ENCODE measurements at places on chromosomes 1 and 21.
A peak's percentile ranks its signal among the peaks of the same experiment; 100 is the strongest.

- no peak for DNase-seq
Observed at GRCh38 chr1:202187041-202187671, 6.4 kb upstream of the LGR6 start.

DNA sequence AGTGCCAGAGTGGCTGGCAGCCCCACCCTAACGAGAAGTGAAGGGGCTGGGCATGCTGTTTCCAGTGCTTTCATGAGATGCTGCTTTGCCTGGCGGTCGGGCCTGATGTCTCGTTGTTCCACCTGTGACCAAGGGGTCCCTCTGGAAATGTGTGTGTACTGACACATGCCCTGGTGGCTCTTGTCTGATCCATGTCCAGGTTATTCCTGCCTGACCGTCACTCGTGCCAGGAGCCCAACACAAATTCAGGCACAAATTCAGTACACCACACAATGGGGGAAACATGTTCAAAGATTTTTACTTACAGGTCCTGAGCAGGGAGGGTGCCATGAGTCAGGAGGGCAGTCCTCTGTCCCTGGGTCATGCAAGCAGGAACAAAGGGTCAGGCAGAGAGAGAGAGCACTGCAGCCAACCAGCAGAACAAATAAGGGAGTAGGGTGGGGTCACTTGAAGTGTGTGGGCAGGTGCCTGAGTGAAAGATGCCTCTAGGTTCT, 76.3 kb downstream of the ADARB1 start:
- no peak for DNase-seq

DNA sequence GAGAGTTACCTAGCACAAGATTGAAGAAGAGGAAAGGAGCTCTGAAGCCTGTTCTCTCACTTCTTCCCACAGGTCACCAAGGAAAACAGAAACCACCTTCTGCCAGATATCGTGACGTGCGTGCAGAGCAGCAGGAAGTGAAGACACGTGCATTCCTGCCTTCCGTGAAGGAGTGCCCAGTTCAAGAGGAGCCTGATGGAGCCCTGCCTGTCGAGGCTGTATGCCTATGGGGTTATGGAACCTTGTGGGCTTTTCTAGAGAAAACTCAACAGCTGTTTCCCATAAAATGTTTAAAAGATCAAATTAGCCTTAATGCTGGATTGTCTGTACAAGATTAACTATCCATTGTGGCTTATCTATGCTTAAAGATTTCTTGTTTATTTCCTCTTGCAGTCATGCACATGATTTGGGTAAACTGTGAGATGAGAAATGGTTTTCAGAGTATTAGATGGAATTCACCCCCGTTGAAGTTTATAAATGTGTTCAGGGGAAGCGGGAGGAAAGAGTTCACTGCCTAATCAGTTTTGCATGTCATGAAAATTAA, 27.8 kb downstream of the NTPCR start:
- DNase-seq: no peak

- peak; percentile 81 for DNase-seq
Observed at GRCh38 chr1:155086128-155086741, 7.6 kb downstream of the EFNA3 start.

- no peak for DNase-seq
Observed at GRCh38 chr1:163596541-163597258, 274.9 kb downstream of the NUF2 start.

- peak; percentile 51 for DNase-seq
Observed at GRCh38 chr1:93180723-93181613, at the start of gene CCDC18. TSS of gene CCDC18 (plus strand) at chr1:93180724. CDS start at chr1:93183362, 2,638 bp downstream.

DNA sequence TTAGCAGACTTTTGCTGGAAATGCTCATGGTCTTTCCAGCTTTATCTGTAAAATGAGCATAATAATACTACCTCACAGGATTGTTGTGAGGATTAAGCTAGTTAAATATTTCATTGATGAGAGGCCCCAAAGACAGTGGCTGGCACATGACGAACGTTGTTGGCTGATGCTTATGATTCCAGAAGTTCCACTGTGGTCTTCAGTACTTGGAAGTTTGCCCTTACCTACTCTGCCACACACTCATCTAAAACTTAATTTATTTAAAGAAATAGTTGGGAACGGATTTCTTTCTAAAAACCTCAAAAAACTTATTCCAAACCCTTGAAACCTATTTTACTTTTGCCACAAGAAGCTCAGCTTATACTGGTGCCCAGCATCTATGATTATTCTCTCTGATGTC, 170.7 kb downstream of the DHRS3 start:
- DNase-seq: no peak

GRCh38 chr1:9363061-9363471, 70.4 kb downstream of the SPSB1 start:
- no peak for DNase-seq

DNA sequence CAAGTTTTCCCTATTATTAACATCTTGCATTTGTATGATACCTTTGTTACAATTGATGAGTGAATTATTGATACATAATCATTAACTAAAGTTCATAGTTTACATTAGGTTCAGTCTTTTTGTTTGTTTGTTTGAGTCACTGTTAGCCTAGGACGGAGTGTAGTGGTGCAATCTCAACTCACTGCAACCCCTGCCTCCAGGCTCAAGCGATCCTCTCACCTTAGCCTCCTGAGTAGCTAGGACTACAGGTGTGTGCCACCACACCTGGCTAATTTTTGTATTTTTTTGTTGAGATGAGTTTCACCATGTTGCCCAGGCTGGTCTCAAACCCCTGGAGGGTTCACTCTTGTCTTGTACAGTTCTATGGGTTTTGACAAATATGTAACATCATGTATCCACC, 33.9 kb upstream of the PGM1 start:
- no peak for DNase-seq

DNA sequence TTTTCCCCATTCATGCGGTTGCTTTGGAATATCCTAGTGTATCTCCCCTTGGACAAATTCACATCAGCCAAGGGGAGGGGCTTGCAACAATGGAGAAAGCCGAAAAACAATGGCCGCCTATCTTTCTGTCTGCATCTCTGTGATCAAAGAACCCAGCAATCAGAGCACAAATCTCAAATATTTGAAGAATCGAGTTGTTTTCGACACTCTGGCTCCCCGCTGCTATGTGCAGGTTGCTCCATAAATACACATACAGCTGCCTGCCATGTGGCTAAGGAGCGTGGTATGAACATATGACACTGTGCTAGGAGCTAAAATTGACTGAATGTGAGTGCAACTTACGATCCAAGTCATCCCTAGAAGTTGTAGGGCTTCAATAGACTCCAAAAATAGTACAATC, 8.5 kb downstream of the CFHR4 start:
- DNase-seq: no peak

DNA sequence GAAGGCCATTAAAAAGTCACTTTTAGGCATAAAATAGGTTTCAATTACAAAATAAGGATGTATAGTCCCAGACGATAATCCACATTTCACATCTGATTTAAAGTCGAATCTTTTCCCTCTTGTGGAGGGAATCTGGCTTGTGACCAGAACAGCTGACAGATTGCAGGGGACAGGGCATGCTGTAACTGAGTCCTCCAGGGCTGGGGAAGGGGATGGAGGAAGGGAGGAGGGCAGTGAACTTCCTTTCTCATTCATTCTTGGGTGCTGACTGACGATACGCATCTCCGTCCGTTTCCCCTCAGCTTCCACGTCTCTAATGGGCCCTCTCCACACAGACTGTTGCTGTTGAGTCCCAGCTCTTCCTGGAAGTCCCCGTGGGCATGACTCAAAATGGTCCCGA, 108.1 kb upstream of the CSF3R start:
- no peak for DNase-seq

GRCh38 chr1:163877016-163877415, 555.3 kb downstream of the NUF2 start:
- no peak for DNase-seq

DNA sequence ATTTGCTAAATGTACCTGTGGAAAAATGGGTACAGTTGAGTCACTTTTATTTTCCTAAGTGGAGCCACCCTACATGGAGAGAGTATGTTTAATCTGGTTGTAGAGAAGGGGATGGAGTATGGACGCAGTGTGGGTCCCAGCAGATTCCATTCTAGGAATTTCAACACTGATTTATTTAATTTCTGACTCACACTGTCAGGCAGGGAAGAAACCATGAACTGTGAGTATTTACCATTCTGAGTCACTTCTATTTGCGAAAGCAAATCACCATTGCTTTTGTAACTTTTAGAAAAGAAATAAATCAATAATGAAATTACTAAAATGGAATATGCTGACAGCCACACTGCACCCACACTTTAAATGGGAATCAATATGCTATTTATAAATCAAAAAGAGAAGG, 339.0 kb downstream of the DSCAM start:
- DNase-seq: no peak

DNA sequence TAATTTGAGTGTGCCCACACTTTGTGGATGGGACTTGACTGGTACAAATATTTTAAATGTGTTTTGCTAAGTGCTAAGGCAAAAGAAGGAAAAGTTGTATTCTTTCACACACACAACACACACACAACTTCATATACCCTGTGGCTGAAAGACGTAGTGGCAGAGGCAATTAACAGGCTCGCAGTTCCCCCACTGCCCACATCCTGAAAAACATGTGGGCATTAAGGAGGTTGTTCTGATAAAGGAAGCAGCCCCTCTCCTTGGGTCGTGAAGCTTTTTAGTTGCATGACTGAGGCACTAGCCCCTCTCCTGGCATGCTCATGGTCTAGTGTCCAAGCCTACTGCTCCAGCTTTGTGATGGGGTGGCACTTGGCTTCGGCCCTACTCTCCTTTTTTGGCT, 14.3 kb upstream of the ADAM30 start:
- DNase-seq: no peak

DNA sequence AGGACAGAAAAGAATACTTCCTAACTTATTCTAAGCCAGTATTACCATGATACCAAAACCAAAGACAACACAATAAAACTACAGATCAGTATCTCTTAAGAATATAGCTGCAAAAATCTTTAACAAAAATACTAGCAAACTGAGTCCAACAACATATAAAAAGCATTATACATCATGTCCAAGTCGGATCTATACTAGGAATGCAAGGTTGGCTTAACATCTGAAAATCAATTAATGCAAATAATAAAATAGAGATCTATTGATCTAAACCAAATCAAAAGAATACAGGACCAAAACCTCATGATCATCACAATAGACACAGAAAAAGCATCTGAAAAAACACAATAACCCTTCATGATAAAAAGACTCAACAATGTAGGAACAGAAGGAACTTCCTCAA, 18.9 kb downstream of the TAF1A start:
- DNase-seq: no peak

All from stimulated activated CD4-positive, alpha-beta T cell treated with anti-CD3 and anti-CD28 coated beads, Interleukin-4, amount 100 ng/mL, for 1 hour (primary cell).